ENCODE measurements at places on chromosomes 16 and 17. TPM values are rescaled to one million over a fixed set of nuclear protein-coding genes. Genes with fewer than 3 reads are reported as not detected.

The CCDC144A gene
- 8.9 TPM for polyA plus RNA-seq

The ZNF287 gene
- polyA plus RNA-seq, result 3.7 TPM

The TNP2 gene
- polyA plus RNA-seq, result 38.4 TPM

The CCL17 gene
- polyA plus RNA-seq, result 4.0 TPM

The EIF1 gene
- polyA plus RNA-seq, result 1,078 TPM

The GRAP gene
- polyA plus RNA-seq, result 13.2 TPM

The CBX4 gene
- polyA plus RNA-seq, result 11.5 TPM

The TMEM238L gene
- not detected for polyA plus RNA-seq

The LRRC37A gene
- 7.8 TPM for polyA plus RNA-seq

The TNFSF13 gene
- polyA plus RNA-seq, result 11.5 TPM

The APOBR gene
- polyA plus RNA-seq, result 2.9 TPM

GRCh38 chr16:17555176-17555575, 84.4 kb upstream of the XYLT1 start:
- DNase-seq, result no peak

GRCh38 chr17:69090365-69090764, 29.6 kb upstream of the ABCA9 start:
- DNase-seq, result no peak

GRCh38 chr17:76998839-76999238, 130.6 kb downstream of the MGAT5B start:
- no peak for DNase-seq

DNA sequence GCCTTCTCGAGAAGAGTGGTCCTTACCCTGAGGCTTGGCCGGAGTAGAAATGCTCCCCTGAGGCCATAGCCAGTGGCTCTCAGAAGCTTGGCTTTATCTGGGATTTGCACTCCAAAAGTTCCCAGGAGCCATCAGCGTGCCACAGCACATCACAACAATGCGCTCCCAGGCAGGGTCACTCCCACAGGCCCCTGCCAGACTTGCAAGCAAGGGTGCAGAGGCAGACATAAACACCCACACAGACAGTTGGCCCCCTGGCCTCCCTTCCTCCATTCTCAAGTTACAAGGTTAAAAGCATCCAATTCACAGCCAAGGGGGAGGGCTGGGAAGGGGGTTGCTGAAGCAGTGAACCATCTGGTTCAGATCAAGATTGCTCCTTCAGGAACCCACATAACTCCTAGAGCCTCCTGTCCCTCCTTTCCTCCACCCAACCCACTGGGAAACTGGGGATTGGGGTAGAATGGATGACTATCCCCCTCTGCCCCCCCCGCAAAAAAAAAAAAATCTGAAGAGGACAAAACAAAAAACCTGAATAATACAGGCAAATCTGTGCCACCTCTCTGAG, 1.8 kb downstream of the ST3GAL2 start:
- peak; percentile 74 for DNase-seq

GRCh38 chr16:21638573-21638975, 13.8 kb downstream of the IGSF6 start:
- no peak for DNase-seq

GRCh38 chr17:81165246-81166032, at the start of gene PVALEF:
Gene PVALEF (plus strand): TSS chr17:81165507. CDS start chr17:81181227, 15,720 bp downstream.
- no peak for DNase-seq

DNA sequence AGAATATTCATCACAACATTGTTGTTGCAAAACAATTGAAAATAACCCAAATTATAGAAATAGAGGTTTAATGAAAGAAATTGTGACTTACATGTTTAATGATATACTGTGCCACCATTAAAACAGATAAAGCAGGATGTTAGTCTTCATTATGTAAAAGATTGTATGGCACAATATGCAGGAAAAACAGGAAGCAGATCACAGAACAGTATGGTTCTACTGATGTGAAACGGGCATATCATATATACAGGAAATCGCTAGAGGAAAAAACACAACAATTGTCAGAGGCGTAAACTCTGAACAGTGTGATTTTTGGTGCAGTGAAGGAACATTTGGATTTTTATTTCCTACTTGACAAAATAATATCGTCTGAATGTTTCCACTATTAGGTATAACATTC, 22.0 kb downstream of the OR3A1 start:
- DNase-seq, result no peak

DNA sequence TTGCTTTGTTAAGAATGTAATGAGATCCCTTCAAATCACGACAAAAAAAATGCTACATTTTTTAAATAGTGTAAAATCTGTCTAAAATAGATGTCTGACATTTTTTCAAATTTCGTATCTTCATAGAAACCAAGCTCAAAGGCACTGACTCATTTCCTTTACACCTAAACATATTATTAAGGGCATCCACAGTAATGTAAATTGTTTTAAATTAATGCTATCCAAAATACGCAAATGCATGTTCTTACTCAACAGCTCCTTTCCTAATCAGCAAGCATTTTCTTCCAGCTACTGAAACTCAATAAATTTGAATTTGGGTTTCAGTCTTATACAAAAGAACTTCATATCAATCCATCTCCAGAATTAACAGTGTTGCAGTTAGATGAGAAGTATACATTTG, 4.3 kb downstream of the C16orf87 start:
- no peak for DNase-seq

DNA sequence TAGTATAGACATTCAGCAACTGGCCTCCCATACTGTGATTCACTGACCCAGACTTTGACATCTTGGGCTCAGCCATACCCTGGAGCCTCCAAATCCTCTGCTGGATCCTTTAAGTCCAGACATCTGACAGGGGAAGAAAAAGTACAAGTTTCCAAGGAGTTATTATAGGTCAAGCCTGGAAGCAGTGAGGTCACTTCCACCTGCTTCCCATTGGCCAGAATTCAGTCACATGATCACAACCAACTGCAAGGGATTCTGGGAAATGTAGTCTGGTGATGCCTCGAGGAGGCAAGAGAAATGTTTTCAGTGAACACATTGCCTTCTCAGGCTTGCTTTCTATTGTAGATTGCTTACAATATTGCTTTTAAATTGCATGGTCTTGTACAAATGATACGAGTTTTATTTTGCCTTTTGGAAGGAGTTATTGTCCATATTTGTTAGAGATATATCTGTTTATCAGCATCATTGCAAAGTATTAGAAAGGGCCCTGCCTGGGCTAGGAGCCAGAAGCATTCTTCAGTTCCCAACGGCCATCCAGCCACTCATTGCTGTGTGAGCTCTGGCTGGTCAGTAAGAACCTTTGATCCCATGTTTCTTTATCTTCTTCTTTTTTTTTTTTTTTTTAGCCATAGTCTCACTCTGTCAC, 696.9 kb downstream of the WWOX start:
- peak; percentile 90 for DNase-seq

DNA sequence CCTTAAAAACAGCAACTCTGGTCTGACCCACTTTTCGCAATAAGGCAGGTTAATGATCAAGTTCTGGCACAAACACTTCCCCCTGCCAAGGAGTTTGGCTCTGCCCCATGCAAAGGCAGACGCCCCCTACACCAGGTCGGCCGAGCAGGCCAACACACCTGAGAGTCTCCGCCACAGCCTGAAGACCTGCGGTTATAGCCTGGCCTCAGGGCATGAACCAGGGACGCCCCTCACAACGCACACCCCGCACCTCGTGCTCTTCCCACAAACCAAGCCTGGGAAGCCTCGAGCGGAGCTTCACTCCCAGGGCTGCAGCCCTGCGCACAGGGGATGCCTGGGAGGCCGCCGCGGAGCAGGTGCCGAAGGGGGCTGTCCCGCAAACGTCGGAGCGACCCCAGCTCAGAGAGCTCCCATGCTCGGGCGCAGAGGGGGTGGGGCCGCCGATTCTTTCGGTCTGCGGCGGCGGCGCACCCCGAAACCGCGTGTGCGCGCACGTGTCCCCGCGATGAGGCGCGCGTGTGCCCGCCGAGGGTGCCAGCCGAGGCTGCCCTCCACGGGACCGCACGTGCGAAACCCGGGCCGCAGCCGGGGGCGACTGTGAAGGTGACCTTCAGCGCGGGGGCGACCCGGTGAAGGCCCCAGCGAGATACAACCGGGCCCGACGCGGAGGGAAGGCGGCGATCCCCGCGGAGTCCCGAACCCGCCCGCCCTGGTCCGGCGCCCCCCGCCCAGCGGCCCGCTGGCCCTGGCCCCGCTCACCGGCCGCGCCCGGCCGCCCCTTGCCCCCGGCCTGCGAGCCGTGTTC, 559 bp downstream of the CLUH start:
- DNase-seq, result no peak

- peak; percentile 44 for DNase-seq
Measured at GRCh38 chr16:63789603-63790002, 1332.3 kb downstream of the CDH11 start.

DNA sequence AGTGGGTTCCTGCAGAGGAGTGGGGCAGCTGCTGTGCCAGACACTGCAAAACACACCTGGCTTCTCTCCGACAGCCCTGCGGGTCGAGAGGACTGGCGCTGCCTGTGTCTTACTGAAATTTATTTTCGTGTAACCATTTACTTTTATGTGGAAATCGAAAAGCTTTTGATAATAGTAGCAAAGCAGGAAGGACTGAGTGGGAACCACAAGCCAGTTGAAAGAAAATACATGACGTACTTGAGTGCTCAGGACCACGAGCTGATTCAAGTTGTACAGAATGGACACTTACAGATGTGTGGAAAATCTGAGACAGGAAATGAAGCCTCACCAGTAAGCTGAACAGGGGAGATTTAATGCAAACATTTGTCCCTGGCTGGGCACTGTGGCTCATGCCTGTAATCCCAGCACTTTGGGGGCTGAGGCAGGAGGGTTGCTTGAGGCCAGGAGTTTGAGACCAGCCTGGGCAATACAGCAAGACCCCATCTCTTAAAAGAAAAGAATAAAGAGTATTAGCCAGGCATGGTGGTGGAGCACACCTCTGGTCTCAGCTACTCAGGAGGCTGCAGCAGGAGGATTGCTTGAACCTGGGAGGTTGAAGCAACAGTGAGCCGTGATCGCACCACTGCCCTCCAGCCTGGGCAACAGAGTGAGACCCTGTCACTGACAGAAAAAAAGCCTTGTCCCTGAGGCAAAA, 11.3 kb upstream of the RPL13 start:
- DNase-seq, result no peak

Measured in testis (tissue), 5 donors.